SK-N-DZ (cell line): ENCODE measurements at places on chromosomes 4 and X.

- no peak for DNase-seq
Measured at GRCh38 chrX:13940671-13941070, 89.0 kb downstream of the GEMIN8 start.

DNA sequence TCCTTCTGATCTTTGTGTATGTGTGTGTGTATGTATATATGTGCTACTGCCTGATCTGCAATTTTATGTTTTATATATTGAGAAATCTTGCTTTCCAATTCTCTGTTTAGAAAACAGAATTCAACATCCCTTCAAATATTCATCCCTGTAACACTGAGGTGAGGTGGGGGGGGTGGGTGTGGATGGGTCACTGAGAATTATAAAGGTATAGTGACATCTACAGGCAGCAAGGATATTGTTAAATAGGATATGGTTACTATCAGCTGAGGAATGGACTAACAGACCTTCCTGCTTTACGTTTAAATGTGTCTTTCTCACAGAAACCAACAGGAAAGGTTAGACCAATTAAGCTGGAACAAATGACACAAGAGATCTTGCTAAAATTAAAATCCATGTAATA, 19.0 kb upstream of the MAGEB2 start:
- DNase-seq, result no peak

- DNase-seq, result no peak
Measured at GRCh38 chrX:107675823-107676555, 47.7 kb downstream of the PRPS1 start.

DNA sequence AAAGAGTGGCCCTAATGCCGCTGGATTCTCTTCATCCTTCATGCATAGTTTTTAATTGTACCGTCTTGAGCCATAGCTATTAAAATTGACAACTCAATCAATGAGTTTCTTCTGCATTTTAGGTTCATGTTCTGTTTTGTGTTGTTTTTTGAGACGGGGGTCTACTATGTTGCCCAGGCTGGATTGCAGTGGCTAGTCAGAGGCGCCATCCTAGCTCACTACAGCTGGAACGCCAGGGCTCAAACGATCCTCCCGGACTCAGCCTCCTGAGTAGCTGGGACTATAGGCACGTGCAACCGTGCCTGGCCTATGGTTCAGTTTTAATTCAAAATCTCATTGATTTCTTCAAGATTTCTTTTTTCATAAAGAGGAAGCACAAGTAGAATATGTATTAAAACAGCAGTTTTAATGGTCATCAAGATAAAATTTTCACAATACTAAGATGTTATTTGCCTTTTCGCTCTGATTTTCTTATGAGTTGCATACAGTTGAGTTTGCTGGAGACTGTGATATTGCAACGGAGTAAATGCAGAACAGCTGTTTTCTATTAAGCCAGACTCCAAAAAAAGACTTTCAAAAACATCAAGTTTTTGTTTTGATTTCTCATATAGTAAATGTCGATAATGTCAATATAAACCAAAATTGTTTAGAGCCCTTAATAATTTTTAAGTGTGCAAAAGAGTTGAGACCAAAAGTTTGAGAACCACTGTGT, 1.1 kb upstream of the STX18 start:
- DNase-seq, result peak; percentile 13

DNA sequence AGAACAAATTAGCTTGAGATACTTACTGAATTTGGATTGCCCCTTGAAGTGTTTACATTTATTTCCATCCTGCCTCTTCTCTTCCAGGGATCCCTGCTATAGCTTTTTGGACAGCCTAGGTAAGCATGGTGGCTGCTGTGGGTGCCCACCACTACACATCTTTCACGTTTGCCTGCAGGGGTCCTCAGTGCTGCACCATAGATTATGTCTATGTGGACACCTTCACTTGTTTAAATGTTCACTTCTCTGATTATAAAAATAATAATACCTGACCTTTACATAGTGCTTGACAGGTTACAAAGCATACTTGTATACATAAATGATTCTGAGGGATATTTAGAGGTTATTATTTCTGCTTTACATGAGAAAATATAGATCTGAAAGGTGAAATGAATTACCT, 67.9 kb upstream of the SLC4A4 start:
- DNase-seq, result no peak

- no peak for DNase-seq
Measured at GRCh38 chr4:148881860-148882643, 439.8 kb upstream of the NR3C2 start.

DNA sequence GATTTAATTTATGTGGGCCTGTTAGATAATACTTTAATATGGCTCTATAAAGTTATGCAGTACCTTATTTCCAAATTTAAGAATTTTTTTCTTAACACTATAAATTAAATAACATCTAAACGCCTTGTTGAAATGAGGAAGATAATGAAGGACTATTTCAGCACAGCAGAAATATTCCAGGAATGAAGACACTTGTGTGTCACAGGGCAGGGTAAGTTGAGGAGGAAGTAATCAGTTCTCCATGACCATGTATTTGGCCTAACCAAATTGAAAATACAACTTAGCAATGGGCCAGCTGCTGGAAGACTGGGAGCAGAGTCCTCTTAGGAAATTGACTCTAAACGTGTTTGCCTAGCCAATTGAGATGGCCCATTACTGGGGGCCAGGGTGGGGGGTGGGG, 16.9 kb downstream of the CXCL3 start:
- no peak for DNase-seq

DNA sequence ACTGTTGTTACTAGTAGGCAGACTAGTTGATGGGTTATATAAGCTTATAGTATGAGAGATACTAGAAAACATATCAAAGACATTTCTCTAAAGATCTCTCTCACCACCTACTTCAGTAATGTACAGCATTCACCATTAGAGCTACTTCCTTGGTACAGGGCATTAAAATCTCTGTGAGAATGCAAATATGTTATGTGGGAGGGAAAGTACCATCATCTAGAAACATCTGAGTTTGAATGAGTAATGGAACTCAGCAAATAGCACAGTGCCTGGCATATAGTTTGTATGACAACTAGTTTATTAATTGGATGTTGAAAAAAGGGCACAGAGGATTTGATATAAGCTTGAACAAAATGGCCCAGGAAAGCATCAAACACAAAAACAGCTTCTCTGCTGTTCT, 211.1 kb downstream of the GLUD2 start:
- DNase-seq, result no peak

DNA sequence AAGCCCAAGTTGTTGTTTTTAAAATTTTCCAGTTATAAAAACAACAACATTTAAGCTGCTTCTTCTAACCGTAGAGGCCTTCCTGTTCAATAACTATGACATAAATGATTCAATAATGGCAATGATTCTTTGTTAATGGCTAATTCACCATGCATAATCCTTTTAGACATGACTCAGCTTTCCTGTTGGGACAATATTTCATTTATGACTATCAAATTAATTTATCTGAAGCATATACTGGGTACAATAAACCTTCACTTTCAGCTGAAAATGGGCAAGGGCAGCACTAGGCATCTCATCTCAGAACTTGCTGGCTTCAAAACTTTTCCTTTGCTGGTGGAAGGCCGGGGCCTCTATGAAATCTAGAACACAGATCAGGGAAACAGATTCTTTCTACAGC, 38.9 kb downstream of the TBC1D9 start:
- no peak for DNase-seq

GRCh38 chrX:150152546-150152945, 210.6 kb upstream of the MAMLD1 start:
- DNase-seq, result no peak

DNA sequence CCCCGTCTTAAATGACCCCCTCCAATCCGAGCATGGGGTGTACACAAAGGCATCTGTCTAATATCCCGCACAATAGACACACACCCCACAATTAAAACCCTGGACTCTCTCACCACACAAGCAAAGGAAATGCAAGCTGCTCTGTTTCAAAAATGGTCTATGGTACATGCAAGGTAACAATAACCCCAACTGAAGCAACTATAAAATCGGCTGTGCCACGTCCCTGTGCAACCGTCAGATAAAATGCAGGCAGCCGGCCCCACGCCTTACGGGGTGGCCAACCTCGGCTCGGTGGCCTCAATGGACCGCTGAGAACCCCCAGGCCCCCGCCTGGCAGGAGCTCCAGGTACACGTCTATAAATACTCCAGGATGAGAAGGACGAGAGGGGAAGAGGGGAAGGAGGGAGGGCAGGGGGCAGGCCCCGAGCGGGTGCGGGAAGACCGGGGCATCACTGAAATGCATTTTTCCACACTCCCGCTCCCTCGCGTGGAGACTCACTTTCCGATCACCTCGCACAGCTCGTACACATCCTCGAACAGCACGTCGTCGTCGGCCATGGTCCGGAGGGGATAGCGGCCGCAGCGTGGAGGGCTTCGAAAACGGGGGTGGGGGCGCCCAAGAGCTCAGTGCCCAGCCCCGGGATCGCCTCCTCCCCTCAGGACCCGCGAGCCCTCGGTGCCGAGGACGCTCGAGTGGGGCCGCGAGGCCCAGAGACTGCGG, 763 bp downstream of the CASK start:
- DNase-seq, result peak; percentile 35

- peak; percentile 38 for DNase-seq
Measured at GRCh38 chrX:72048510-72049455, 82.9 kb downstream of the RTL5 start.

GRCh38 chr4:66852843-66853242, 692.5 kb downstream of the CENPC start:
- DNase-seq, result no peak

DNA sequence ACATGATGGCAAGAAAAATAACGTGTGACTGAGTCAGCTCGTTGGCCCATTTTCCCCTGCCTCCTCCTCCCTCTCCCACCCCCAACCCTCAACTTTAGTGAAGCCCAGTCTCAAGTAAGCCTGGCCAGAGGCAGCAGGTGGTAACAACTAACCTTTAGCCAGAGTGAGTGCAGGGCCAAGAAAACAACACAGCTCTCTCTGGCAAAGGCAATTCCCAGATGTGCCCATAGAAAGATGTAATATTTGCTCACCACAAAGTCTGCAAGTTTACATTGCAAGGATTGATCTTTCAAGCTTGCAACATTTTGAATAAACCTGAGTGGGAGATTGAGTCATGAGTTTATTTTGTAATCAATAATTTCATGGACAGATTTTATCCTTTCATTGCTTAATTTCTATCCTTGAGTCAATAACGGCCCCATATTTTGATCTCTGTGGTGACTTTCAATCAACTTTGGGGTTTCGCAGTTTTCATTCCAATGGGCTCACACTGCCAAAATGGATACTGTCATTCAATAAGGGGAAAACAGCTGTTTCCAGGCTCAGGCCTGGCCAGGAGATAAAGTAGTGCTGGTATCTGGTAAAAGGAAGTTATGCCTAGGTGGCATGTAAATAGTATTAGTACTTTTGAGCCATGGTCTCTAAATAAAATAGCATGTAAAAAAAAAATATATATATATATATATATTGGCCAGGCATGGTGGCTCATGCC, 130.7 kb upstream of the TMEM164 start:
- DNase-seq, result no peak

- no peak for DNase-seq
Measured at GRCh38 chr4:66959207-66959606, 586.1 kb downstream of the CENPC start.

DNA sequence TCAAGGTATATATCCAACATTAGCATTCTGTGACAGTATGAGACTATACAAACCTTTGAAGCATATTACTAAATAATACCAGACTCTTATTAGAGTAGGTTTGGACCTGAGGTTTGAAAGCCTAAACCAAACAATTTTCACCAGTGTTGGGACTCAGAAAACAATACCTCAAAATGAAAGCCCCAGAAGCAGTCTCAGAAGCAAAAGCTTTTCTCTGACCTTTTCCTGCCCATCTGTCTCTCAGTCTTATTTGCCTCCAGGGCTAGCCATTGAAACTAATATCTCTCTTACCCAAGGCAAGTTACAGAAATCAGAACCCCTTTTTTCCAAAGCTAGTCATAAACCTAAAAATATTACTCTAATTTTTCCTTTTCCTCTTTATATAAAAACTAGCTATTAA, 163.3 kb downstream of the PTCHD1 start:
- DNase-seq, result no peak

- DNase-seq, result no peak
Measured at GRCh38 chrX:37677765-37678164, 7.8 kb upstream of the XK start.

GRCh38 chrX:10744007-10744406, 123.6 kb upstream of the MID1 start:
- DNase-seq, result peak; percentile 31

DNA sequence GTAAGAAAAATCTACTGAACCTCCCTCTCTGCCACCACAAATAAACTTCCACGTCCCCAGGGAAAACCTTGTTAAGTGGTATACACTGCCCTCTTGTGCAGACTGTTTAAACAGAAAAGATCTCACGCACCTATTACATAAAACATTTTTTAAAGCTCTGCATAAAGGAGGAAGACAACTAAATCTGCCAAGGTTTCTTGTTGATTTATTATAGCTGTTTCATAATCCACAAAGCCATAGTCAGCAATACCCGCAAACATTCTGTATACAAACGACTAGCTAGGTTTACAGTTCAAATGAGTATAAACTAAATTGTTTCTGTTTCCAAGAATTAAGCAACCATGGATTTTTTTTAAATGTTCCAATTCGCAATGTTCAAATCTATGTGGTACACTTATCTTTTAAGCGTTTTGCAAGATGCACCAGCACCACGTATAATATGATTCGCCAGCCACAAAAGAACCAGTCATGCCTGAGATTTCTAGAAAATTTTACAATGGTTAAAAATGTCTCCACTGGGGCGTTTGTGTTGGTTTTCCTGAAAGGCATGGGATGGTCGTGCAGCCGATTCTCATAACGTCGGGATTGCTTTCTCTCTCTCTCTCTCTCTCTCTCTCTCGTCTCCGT, 164.6 kb downstream of the PRKX start:
- peak; percentile 33 for DNase-seq
